ENCODE measurements at places on chromosomes 2 and 18.

GRCh38 chr2:239717319-239717675 is 307.8 kb downstream of the NDUFA10 start:
- H3K27me3 ChIP-seq, result no peaks in the 10 kb centered on the region
- H3K4me1 ChIP-seq, result no peaks in the 10 kb centered on the region
- no peak for DNase-seq

- DNase-seq, result no peak
- no peaks in the 10 kb centered on the region for H3K36me3 ChIP-seq
- no peak overlapping the region for H3K4me3 ChIP-seq
- peaks cover 5% of the 10 kb centered on the region for H3K27me3 ChIP-seq
Observed at GRCh38 chr2:235762832-235763598, 269.2 kb downstream of the AGAP1 start.

- no peak for DNase-seq
- peaks cover 7% of the 10 kb centered on the region for H3K27me3 ChIP-seq
- no peak overlapping the region for H3K27ac ChIP-seq
- no peaks in the 10 kb centered on the region for H3K4me1 ChIP-seq
- no peak overlapping the region for H3K4me3 ChIP-seq
Observed at GRCh38 chr18:10010611-10011015, 96.8 kb downstream of the VAPA start.

DNA sequence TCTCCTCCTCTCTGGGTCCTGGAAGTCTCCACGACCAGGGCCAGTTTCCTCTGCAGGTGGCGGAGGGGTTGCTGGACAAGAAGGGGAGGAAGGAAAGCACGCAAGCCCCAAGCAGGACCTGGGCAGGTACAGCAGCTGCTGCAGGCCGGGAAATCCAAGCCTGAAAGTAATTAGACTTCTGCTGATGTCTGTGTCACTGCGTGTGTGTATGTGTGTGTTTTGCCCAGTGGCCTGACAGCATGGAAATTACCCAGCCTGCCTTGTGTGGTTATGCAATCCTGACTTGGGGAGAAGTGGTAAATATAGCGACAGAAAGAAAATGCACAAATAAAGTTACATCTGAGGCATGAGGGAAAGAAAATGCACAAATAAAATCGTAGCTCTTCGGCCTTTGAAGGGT is 121.8 kb upstream of the ZBTB14 start:
- H3K4me3 ChIP-seq, result no peak overlapping the region
- H3K27ac ChIP-seq, result no peak overlapping the region
- no peaks in the 10 kb centered on the region for H3K36me3 ChIP-seq
- no peaks in the 10 kb centered on the region for H3K4me1 ChIP-seq
- DNase-seq, result no peak

DNA sequence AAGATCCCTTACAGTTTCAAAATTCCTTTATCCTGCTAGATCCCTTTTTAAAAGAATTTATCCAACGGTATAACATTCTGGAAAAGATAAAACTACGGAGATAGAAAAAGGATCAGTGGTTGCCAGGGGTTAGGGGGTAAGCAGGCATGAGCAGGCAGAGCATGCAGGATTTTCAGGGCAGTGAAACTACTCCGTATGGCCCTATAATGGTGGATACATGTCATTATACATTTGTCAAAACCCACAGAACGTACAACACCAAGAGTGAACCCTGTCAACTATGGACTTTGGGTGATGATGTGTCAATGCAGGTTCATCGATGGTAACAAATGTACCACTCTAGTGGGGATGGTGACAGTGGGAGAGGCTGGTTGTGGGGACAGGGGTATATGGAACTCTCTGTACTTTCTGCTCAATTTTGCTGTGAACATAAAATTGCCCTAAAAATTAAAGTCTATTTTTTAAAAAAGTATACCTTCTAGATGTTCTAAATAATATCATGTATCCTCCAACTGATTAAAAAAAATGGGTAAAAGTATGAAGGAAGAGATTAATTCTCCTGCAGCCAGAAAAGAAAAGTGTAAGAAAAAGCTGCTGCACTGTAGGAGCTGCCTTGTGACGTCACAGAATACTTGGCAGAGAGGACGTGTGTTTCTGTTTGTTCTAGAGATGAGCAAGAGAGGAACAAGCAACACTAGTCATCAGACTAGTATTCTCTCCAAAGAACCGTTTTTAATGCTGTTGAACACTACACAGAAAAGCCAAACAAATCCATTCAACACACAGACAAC is 23.6 kb downstream of the ANKRD44 start:
- H3K27me3 ChIP-seq, result no peaks in the 10 kb centered on the region
- H3K4me1 ChIP-seq, result peaks cover 74% of the 10 kb centered on the region
- DNase-seq, result peak; percentile 77
- peaks cover 53% of the 10 kb centered on the region for H3K36me3 ChIP-seq
- H3K4me3 ChIP-seq, result peak overlapping the region; percentile 60

GRCh38 chr2:85727798-85728197 is 26.0 kb upstream of the ATOH8 start:
- no peaks in the 10 kb centered on the region for H3K36me3 ChIP-seq
- H3K4me3 ChIP-seq, result no peak overlapping the region
- peaks cover 39% of the 10 kb centered on the region for H3K27me3 ChIP-seq
- peaks cover 9% of the 10 kb centered on the region for H3K4me1 ChIP-seq
- no peak overlapping the region for H3K27ac ChIP-seq
- DNase-seq, result no peak

DNA sequence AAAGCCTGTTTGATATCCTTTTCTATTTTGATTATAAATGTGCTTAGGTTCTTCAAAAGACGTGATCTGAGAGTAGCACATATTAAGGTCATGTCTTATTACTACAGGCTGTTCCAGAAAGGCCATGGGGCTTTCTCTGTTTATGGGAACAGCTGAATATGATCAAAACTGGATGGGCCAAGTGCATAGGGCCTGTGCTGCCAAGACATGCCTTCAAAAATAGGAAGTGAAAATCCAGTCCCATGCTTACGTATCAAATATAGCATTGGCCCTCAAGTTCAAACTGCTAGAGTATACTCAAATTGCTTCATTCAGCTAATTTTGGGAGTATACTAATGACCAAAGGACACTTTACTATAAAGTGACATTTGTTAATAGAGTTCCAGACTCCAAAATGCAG is 24.1 kb downstream of the SLC25A52 start:
- no peak overlapping the region for H3K4me3 ChIP-seq
- H3K27me3 ChIP-seq, result peaks cover 10% of the 10 kb centered on the region
- H3K4me1 ChIP-seq, result no peaks in the 10 kb centered on the region
- no peak overlapping the region for H3K27ac ChIP-seq
- DNase-seq, result no peak

- H3K27me3 ChIP-seq, result peaks cover 50% of the 10 kb centered on the region
- H3K27ac ChIP-seq, result peak overlapping the region; percentile 46
- H3K36me3 ChIP-seq, result peaks cover 1% of the 10 kb centered on the region
- H3K4me1 ChIP-seq, result peaks cover 6% of the 10 kb centered on the region
Observed at GRCh38 chr2:20447437-20448245, 767 bp downstream of the RHOB start.

DNA sequence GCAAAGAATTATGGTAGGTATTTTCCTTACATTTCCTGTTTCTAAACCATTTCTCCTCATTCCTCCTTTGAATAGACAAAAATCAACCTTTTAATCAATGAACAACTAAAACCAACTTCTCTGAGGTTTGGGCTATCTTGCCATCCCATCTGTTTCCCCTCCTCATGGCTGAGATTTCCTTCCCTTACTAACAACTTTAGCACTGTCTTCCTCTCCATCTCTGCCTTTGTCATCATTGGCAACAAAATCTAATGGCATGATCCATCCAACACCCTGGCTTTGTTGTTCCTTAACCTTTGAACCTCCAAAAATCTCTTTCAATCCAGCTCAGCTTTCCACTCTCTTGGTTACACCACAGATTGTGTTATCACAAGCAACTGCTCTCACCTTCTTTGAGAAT is 95.3 kb upstream of the FAM136A start:
- no peaks in the 10 kb centered on the region for H3K4me1 ChIP-seq
- H3K36me3 ChIP-seq, result no peaks in the 10 kb centered on the region
- peaks cover 44% of the 10 kb centered on the region for H3K27me3 ChIP-seq
- H3K4me3 ChIP-seq, result no peak overlapping the region
- DNase-seq, result no peak

- peak overlapping the region; percentile 55 for H3K4me3 ChIP-seq
- H3K4me1 ChIP-seq, result peaks cover 93% of the 10 kb centered on the region
- H3K36me3 ChIP-seq, result peaks cover 26% of the 10 kb centered on the region
- H3K27ac ChIP-seq, result peak overlapping the region; percentile 82
Observed at GRCh38 chr2:237701033-237701858, 73.9 kb downstream of the LRRFIP1 start.

All from activated CD8-positive, alpha-beta memory T cell treated with anti-CD3 and anti-CD28 coated beads, Interleukin-2, amount 10 ng/mL, durations not matched to agents 7 days and 5 days (primary cell).